ENCODE measurements at places on chromosomes 6 and 20.

DNA sequence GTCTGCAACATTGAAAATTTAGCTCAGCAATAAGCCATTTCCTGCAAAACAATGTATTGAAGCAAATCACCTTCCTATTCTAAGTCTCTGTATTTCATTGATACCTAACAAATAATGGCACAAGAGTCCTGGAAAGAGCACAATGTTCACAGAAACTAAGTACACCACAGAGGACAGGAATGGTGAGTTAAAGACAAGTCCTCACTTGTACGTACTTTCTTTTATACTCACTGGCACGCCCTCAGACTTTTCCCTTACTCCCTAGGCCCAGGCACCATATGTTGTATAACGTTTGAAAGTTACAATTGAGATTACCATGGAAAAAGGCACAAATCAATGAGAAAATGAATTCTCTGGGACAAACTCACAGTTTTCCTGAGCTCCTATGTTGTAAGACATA is 683.0 kb upstream of the MANEA start:
- no peak for DNase-seq

DNA sequence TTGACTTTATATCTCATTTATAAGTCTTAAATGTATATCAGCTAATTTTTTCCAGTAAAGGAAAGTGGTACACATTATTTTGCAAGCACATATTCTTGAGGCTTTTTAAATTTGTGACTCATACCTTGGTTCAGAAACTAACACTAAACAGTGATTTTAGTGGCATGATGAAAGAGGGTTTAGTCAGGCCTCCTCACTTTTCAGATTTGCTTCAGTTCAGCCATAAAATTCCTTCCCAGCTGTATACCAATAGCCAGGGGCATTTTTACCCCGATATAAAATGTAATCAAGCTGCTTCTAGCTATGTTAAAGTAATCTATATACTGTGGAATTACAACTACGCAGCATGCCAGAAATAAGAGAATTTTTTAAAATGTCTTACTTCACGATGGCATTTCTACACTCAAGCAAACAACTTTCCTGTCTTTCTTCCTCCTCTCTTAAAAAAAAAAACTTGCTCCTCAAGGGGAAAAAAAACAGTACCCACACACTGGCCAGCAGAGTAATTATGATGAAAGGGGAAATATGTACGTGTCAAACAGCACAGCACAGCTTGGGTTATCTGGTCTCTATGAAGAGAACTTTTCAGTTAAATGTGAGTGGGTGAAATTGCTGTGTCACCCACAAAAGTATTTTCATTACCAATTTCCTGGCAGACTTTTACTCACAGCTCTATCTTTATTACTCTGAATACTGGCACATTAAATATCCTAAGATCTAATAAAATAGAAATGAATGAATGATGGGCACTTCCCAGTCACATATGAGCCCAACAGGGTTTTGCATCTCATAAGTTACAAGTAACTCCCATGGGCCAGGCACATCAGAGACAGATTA is 244.8 kb upstream of the TENT5A start:
- no peak for DNase-seq

DNA sequence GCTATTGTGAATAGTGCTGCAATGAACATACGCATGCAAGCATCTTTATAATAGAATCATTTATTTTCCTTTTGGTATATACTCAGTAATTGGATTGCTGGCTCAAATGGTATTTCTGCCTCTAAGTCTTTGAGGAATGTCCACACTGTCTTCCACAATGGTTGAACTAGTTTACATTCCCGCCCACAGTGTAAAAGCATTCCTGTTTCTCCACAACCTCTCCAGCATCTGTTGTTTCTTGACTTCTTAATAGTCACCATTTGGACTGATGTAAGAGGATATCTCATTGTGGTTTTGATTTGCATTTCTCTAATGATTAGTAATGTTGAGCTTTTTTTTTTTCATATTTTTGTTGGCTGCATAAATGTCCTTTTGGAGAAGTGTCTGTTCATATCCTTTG is 208.7 kb downstream of the PHF3 start:
- no peak for DNase-seq

GRCh38 chr6:135944120-135944519 is 92.6 kb downstream of the PDE7B start:
- no peak for DNase-seq
